ENCODE measurements at places on chromosomes 6 and 20.

GRCh38 chr6:144723431-144723830 is 438.3 kb downstream of the UTRN start:
- DNase-seq, result no peak

- no peak for DNase-seq
Measured at GRCh38 chr6:35771343-35771627, 5.1 kb upstream of the CLPSL2 start.

- DNase-seq, result peak; percentile 31
Measured at GRCh38 chr6:52390361-52390727, 28.4 kb downstream of the PAQR8 start.

GRCh38 chr20:57432862-57433491 is 41.8 kb downstream of the RBM38 start:
- DNase-seq, result peak; percentile 31

DNA sequence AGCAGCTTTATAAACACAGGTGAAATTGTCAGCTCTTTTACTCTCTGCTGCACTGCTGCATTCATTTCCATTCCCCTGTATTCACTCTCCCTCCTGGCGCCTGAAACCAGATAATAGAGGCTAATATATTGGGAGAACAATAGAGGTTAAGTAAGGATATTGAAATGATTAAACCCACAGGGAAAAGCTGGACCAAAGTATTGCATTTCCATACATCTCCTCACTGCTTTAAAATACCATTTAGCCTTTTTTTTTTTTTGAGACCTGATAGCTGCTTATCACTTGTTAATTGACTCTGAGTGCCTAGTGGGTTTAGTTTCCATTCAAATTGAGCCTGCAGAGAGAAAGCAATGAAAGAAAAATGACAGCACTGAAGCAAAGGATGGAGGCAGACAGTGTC is 540.5 kb upstream of the IMPG1 start:
- no peak for DNase-seq

- no peak for DNase-seq
Measured at GRCh38 chr6:72272958-72273357, 348.9 kb upstream of the KCNQ5 start.

Measured in activated CD8-positive, alpha-beta memory T cell treated with anti-CD3 and anti-CD28 coated beads for 4 hours (primary cell).